ENCODE measurements at places on chromosomes 2 and 18.
A peak's percentile ranks its signal among the peaks of the same experiment; 100 is the strongest.

GRCh38 chr2:40244251-40244650, 207.6 kb downstream of the SLC8A1 start:
- no peak for DNase-seq

DNA sequence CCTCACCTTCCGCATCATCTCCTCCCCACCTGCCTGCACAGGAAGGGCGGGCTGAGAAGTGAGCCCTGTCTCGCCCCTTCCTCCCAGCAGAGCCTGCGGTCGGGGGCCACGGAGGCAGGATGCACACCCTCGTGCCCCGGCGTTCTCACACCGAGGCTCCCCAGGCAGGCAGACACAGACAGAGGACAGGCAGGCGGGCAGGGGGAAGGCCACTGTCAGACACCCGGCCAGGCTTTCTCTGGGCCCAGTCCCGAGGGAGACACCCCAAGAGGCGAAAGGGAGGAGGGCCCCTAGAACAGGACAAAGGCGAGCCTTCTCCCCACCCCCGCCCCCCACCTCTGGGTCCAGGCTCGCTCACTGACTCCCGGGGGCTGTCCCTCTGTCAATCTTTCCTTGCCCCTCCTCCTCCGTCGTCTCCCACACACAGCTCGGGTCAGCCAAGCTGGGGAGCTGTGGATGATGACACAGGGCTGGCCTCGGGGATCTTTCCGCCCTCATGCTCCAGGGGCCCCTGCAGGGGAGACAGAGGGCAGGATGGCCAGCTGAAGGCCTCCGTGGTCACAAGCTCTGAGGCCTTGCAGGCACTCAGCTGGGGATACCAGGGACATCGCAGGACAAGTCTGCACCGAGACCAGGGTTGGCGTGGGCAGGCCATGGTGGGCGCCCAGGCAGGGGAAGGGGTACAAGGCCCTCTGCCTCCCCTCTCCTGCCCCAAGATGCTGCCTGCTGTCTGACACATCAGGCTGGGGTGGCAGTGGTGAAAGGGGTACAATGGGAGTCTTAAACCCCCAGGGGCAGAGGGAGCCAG, 24.9 kb downstream of the BIN1 start:
- DNase-seq, result peak; percentile 74

DNA sequence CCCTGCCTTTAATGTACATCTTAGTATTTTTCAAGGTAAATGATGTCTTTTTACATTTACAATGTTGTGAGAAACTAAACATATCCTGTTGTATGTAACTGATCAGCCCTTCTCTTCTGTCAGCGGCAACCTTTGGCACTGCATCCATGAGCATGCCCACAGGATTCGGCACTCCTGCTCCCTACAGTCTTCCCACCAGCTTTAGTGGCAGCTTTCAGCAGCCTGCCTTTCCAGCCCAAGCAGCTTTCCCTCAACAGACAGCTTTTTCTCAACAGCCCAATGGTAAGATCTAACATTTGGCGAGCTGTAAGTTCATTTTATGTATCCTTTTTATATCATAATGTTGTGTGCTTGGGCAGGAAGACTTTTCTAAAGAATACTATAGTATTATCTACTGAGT, 46.9 kb upstream of the SCYGR2 start:
- DNase-seq, result no peak

GRCh38 chr2:157307021-157307420, 18.6 kb downstream of the ERMN start:
- DNase-seq, result no peak

DNA sequence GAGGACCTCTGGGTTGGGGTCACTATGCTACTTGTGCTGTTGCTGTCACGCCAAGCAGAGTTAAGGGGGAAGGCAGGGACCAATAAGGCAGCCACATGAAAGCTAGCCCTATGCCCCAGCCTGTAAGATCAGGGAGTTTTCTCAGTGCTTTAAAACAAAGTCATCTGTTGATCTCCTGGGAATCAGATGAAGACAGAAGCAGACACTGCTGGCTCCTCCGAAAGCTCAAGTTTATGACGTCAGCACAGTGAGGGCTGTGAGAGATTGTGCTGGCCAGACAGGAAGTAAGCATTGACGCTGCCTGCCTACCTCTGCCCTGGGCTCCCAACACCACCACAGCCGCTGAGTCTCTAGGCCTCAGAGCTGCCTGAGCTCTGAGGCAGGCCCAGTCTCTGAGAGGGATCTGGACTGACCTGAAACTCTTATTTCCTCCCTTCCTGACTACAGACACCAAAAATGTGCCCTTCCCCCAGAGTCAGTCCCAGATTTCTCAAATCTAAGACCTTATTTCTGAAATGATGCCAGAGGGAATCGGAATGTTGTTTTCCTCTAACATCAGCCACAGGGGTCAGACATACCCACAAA, 118.1 kb upstream of the EPAS1 start:
- peak; percentile 15 for DNase-seq

- DNase-seq, result no peak
These were observed 189.2 kb upstream of the DSEL start for GRCh38 chr18:67705748-67706147.

DNA sequence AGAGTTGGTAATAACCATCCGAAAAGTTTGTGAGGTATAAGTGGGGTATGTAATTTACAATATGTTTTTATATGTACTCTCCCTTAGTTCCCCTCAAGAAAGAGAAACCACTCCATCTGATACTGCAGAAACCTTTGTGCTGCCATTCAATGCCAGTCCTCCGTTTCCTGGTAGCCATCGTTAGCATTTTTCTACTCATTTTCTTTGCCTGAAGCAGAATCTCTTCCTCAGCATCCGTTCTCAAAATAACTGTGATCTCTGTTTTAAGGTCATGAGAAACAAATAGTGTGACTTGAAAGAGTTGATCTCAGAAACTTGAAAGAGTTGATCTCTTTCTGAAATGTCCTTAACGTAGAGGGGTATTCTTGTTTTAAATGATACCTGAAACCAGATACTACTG, 996 bp downstream of the PTCD3 start:
- no peak for DNase-seq

DNA sequence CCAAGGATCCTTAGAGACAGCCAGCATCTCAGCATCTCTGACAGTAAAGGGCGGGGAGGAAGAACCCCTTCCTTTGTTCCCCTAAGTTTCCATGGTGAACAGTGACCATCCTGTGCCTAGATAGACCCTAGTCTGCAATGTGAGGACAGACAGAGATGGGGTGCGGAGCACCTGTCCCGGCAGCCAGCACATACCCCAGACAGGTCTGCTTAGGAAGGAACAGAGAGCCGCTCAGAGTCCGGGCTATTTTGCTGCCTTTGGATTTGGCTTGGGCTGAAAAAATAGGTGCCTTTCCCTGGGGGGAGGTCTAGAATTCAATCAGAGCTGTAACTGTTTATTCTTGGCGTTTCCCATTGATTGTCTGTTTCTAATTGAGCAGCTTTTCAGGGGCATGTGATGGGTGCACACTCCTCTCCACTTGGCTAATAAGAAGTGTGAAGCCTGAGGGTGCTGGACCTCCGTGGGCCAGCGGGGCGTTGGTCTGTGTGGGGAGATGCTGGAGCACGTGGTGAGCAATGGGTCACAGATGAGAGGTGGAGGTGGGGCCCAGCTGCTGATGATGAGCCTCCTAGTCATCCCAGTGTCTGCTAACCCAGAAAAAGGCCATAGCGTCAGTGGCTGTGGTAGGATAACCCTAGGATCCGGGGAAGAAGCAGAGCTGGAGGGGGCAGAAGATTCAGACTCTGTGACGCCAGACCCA, 236.8 kb downstream of the SEPTIN10 start:
- DNase-seq, result no peak

- DNase-seq, result no peak
These were observed 427.0 kb upstream of the TNP1 start for GRCh38 chr2:217286833-217287232.

GRCh38 chr18:48988508-48989303, 37.9 kb upstream of the SMAD7 start:
- no peak for DNase-seq

DNA sequence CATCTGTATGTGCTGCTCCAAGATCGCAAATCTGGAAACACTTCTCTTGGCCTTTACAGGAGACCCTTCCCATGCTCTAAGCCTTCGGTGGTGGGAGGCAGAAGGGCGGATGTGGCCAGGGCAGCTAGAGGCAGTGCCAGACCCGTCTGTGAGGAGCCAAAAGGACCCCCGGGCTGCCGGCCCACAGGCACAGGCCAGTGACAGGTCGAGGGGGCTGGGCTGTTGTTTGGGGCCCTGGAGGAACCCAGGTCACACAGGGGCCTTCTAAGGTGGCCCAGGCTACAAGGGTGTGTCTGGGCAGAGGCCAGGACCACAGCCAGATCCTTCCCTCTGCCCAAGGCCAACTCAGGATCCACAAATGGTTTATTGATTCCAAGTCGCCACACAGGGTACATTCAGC, 49.4 kb downstream of the SLC66A2 start:
- DNase-seq, result no peak

DNA sequence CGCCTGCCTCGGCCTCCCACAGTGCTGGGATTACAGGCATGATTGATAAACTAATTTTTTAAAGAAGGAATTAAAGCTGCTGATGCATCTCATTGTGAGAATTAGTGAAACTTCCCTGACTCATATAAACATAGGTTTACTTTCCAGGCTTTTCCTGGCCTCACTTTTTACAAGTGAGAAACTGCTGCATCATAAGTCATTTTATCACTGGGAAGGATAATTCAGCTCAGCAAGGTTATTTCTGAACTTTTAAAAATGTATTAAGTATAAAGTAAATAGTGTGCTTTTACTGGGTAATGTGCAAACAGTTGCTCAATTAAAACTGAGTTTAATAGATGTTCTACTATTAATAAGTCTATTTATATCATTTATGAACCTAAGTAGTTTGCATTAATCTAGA, 1130.3 kb upstream of the CDH2 start:
- DNase-seq, result no peak

DNA sequence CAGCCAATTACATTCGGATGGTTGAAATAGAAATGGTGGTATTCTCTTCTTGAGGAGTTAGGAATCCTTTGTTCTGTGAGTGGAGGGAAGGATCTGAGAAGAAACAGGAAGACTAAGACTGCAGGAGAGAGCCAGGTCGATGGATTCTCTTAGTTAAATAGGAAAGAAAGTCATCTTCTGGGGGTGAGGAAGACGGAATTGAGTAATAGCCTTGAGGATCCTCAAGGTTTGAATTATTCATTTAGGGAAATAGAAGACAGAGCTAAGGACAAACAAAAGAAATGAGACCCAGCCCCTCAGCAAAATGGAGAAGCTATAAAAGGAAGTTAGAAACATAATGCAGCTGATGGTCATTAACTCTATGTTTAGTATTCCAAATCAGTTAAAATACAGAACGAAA, 1.8 kb downstream of the LAPTM4A start:
- no peak for DNase-seq

DNA sequence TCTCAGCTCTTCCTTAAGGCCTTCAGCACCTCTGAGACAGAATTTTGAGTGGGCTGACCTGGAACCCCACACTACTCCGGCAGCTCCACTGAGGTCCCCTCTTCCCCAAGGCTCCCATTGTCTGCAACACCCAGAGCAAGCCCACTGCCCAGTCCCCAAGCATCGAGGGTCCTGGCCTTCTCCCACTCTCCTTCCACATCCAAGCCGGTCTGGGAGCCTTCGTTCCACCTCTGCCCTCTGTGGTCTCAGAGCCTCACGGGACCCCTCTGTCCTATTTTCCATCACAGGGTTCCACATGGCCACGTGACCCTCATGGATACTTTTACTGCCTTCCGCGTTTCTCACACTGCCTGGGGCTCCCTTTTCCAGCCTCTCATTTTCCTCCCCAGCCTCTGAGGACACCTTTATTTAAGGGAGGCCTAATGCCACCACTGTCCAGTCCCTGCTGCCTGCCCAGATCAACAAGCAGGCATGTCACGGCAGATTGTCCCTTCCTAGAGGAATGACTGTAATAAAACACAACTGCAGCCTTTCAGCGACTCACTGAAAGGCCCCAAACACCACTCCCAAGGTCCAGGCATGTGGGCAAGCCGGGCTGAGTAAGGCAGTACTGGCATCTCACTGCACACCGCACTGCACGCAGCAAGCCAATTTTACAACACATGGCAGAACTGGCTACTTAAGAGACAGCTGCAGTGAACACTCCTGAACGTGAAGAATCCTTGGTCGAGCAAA, 7.9 kb upstream of the SALL3 start:
- DNase-seq, result no peak

- peak; percentile 14 for DNase-seq
These were observed 124.7 kb downstream of the CABLES1 start for GRCh38 chr18:23259701-23260681.

GRCh38 chr18:67273288-67273687, 243.2 kb downstream of the DSEL start:
- DNase-seq, result no peak

GRCh38 chr2:30104307-30104706, 42.5 kb upstream of the YPEL5 start:
- no peak for DNase-seq

DNA sequence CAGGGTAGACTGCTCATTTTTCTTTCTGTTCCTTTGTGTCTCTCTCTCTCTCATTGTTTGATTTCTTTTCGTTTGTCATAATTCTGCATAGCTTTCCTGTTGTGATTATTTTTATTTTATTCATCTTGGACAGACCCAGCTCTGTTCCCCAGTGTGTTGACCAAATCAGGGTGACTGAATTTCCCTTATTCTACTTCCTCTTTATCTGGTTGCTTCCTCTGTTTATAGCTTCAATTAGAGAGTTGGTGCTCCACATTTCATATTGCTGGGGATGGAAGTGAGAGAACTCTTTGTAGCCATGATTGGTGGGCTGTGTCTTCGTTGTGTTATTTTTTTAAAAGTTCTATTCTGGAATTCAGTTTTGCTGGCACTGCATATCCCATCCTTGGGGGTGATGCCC, 19.1 kb downstream of the PROKR1 start:
- DNase-seq, result no peak

DNA sequence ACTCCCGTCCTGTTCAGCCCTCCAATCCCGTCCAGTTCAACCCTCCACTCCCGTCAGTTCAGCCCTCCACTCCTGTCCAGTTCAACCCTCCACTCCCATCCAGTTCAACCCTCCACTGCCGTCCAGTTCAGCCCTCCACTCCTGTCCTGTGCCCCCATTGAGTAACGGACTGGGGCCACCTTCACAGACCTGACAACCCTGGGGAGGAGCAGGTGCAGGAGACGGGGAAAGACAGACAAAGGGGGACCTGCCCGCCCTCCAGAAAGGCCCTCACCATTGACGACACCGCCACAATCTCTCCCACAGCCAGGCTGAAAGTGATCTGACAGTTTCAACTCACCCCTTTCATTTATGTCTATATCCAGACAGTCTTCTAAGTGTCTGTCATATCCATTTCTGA, 72.2 kb downstream of the EIPR1 start:
- no peak for DNase-seq

Data from activated gamma-delta T cell (primary cell).